Fibroblast of skin of right biceps (primary cell): ENCODE measurements at places on chromosomes 1 and 21.

GRCh38 chr1:110209715-110210603, at the start of gene KCNC4:
KCNC4 (plus strand) TSS chr1:110210314; CDS start chr1:110211500, 1,186 bp downstream.
- DNase-seq = peak; percentile 78

- peak; percentile 69 for DNase-seq
Measured at GRCh38 chr1:94980582-94981574, 54.0 kb upstream of the CNN3 start.

DNA sequence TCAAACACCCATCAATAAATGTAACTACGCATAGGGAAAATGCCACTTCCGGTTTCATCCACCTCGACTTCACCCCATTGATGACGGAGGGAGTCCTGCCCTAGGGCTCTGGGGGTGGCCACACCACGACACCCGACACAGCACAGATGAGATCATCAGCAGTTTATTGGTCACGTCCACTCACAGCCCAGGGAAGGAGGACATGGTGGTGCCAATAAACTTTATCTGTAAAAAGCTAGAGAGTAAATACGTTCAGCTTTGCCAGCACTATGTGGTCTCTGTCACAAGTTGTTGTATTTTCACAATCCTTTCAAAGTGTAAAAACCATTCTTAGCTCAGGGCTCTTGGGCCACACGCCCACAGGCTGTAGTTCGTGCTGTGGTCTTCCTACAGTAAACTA, 16.3 kb downstream of the SETD4 start:
- no peak for DNase-seq

- DNase-seq = no peak
Measured at GRCh38 chr1:93235261-93235660, 54.7 kb downstream of the CCDC18 start.

- DNase-seq = no peak
Measured at GRCh38 chr1:224718470-224719053, 102.4 kb downstream of the CNIH3 start.

- DNase-seq = no peak
Measured at GRCh38 chr1:76503736-76504135, 363.5 kb upstream of the ST6GALNAC5 start.

- DNase-seq = no peak
Measured at GRCh38 chr1:2352341-2352896, 38.9 kb downstream of the MORN1 start.

- DNase-seq = no peak
Measured at GRCh38 chr21:46006547-46007491, 25.2 kb downstream of the COL6A1 start.
